ENCODE measurements at places on chromosomes 2 and 18.

DNA sequence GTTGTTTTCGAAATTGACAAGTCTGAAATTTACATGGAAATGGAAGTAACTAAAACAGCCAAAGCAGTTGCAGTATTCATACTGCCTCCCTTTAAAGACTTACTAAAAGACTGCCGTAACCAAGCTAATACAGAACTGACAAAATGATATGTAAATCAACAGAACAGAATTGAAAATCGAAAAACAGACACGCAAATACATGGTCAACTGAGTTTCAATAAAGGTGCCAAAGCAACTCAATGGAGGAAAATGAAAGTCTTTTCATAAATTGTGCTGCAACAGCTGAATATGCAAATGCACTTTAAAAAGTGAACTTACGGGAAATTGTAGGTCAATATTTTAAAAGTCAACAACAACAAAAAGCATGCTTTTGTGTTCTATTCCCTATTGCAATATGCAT, 34.2 kb downstream of the TMEM131 start:
- no peak for DNase-seq

DNA sequence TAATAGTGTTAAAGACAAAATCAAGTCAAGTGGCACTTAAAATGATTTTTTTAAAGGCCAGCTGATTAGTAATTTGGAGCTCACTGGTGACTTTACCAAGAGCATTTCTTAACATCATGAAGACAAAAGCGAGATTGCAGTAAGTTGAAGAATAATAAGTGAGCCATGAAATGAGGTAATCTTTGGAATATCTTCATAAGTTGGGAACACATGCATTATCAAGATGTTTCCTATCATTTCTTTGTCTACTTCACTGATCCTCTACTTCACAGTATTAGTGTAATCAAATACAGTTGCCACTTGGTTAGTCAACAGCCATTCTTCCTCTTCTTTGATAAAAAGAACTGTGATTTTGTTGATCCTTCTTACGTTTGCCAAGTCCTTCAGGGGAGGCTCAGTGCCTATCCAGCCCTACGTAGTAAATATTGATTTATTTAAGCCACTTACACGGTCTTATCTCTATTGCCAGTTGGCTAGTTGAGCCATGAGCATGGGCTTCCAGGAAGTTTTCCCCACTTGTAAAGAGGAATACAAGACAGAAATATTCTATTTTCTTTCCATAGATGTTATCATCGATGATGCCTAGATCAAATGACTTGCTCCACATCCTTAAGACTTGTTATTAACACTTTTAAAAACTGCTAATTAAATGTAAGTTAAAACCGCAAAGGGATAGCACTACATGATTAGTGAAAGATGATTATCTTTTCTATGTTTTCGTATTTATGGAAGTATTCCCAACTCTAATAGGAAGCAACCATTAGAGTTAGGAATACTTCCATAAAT, 46.1 kb downstream of the YES1 start:
- DNase-seq: no peak

DNA sequence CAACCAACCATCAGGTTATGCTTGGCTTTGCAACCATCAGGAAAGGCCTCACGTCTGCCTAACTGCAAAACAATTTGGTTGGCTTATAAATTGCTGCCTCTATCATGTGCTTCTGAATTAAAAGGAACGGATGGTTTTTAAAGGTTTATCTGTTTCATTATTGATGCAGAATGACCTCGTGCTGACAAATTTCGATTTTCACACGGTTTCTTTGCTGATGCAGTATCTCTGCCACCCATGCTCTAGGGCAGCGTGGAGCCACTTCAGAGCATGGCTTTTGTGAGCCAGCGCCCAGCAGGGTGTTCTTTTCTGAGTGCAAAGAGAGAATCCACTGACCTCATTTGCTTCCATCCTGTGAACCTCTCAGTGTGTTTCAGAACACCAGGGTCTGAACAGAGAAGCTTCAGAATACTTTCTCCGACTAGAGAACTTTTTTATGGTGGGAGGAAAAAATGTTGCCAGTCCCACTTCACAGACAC, 143.1 kb upstream of the L3MBTL4 start:
- no peak for DNase-seq

GRCh38 chr2:40062381-40062780, 283.3 kb upstream of the THUMPD2 start:
- DNase-seq: no peak

DNA sequence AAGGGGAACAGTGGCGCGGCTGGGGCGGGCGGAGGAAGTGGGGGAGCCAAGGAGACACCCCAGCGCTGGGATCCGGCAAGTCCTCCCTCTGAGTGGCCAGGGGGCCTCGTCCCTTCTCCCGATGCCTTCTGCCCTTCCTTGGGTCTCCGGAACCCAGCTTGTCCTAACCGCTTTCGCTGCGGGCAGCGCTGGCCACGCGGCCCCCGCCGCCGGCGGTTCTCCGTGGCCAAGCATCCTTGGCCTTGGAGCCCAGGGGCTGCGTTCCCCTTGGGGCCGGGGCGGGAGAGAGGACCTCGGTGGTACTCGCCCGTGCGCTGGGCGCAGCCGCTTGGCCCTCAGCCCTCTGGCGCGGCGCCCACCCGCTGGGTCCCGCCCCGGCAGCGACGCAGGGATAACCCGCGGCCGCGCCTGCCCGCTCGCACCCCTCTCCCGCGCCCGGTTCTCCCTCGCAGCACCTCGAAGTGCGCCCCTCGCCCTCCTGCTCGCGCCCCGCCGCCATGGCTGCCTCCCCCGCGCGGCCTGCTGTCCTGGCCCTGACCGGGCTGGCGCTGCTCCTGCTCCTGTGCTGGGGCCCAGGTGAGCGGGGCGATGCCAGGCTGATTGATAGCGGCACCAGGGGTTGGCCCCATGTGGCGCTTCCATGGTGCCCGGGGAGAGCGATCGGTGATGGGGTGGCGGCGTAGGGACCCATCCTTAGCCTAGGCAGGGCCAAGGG, 128.7 kb downstream of the UXS1 start:
- no peak for DNase-seq

GRCh38 chr2:109270505-109271312, 141.7 kb downstream of the SH3RF3 start:
- DNase-seq: no peak
